Pulmonary artery endothelial cell (primary cell): ENCODE measurements at places on chromosomes 2 and 18. TPM values are rescaled to one million over a fixed set of nuclear protein-coding genes. Genes with fewer than 3 reads are reported as not detected.
A peak's percentile ranks its signal among the peaks of the same experiment; 100 is the strongest.

GRCh38 chr2:98037666-98038336 is 42.1 kb upstream of the TMEM131 start:
- DNase-seq = no peak

DNA sequence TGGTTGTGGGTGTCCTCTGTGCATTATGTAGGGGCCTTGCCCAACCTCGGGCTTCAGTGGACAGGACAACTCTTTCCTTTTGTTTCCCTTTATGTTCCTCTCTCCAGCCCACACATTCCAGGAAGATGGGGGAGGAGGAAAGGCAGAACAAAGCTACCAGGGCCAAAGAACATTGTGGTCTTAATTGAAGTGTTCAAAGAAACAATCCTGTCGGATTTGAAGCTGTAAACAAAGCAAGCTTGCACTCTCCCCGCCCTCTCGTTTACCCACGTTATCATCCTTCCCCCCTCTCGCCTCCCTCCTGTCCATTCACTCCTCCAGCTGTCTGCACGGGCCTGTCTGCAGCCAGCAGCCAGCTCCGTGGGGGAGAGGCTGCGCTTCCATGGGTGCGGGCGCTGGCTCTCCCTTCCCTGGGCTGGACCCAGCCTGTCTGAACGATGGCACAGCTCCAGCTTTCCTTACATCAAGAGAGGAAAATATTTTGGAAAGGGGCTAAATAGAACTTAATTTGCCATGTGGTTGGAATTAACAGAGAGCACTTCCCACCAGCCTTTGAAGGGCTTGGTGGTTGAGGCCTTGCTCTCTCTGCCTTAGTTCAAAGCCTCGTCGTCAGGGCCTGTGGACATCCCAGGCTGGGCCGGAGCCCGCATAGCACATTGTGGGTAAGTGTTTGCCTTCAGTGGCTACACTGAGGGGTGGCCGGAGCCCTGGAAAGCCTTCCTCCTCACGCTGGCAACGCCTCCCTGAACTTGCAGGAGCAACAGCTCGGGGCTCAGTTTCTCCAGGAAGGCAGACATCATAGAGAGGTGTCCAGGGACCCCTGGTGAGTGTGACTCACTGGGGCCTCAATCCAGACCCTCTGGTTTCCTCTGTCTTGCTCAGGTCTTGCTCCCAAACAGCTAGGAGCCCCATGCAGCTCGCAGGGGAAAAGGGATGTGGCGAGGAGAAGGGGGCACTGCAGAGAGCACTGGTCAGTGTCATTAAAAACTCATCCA is 60.6 kb upstream of the HS6ST1 start:
- peak; percentile 13 for DNase-seq

Gene ERFE
- total RNA-seq = 0.46 and 0.53 TPM in 2 replicates

DNA sequence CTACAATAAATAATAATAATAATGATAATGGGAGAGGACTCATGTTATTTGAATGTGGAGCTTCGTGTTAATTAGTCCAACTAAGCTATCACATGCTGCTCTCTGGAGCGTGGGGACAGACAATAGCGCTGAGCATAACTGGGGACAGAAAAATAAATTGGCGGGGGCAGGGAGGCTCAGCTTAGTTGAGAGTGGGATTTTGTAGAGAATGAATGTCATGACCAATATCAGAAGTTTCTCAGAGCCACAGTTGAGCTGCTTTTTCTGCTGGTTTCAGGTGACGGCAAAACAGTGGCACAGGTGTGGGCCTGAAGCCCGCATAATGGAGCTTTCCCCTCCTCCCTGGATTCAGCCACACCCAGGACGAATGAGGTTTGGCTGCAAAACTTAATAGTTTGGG is 111.1 kb upstream of the CAB39 start:
- DNase-seq = no peak

Gene INHBB
- 0.25 and 1.7 TPM in 2 replicates for total RNA-seq

DNA sequence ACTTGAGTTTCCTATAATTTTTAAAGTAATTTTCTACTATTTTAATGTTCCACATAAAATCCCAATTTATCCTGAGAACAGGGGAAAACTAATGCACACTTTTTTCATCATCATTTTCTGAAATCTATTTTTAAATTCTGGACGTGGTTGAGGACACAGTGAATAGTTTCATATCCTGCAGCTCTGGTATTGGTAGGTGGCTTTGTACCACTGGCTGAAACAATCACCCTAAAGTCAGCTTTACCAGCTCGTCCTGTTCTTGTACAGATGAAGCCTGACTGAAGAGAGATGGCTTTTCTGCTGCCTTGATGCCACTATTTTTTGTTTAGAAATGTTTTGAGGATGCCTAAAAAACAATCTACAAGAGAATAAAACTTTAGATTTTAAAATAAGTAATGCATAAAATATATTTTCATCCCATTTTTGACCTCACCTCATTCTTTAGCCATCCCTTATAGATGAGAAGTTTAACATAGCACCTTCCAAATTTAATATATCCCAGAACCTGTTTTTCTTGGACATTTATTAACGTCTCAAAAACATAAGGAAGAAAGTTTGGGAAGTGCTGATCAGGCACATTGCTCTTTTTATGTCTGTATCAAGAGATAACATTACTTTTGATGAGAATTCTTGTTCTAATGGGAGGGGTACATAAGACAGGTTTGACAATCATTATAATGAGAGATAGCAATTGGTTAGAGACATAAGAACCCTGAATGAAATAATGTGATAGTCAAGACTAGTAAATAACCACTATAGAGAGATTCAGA is 80.9 kb downstream of the GALNT1 start:
- no peak for DNase-seq

DNA sequence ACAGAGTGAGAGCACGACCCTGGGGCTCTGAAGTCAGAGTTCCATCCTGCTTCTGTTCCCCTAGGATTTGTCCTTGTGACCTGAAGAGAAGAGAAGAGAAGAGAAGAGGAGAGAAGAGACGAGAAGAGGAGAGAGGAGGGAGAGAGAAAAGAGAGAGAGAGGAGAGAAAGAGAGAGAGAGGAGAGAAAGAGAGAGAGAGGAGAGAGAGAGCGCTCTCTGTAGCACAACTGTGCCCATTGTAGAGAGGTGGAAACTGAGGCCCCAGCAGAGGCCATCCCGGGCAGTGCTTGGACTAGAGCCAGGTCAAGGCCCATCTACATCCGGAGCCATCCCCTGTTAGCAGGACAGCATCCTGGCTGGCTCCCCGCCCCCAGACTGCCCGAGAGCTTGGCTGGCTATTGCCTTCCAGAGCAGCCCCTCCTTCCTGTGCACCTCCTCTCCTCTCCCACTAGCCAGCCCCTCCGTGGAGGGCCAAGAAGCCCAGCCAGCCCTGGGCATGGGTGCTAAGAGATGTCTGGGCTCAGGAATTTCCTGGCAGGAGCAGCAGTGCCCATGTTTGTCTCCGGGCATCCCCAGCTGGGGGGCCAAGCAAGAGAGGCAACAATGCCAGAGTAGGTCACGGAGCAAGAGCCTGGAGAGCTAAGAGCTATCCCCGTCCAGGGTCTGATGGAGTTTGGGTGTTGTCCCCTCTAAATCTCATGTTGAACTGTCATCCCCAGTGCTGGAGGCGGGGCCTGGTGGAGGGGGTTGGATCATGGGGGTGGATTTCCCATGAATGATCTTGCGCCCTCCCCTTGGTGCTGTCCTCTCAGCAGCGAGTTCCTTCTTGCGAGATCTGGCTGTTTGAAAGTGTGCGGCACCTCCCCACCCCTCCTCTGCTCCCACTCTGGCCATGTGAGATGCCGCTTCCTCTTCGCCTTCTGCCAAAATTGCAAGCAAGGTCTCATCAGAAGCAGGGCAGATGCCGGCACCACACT is 18.2 kb upstream of the GPR55 start:
- no peak for DNase-seq

- DNase-seq = no peak
Observed at GRCh38 chr2:44930274-44931197, 11.0 kb upstream of the SIX3 start.

GRCh38 chr2:234031207-234031606 is 19.3 kb upstream of the SPP2 start:
- no peak for DNase-seq

DNA sequence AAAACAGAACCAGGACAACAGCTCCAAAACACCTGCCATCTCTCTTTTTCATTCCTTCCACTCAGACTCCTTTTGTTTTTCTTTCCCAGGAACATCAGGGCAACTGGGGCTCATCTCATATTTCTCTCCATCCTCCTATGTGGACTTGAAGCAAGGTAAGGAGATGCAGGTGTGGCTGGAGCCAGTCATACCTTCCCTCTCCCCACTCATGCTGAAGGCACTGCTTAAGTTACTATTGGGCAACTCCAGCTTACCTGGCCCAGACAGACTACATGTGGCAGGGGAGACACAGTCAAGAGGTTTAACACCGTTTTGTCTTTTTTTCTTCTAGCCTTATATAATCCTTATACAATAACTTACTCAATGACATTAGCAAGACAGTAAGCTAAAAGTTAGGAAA is 38.4 kb downstream of the LAMA1 start:
- no peak for DNase-seq

- DNase-seq = peak; percentile 26
Observed at GRCh38 chr2:224882291-224883171, 159.7 kb downstream of the DOCK10 start.

Gene CFAP65
- under 0.01 TPM in 1 of 2 replicates, not detected in the other for total RNA-seq

GRCh38 chr2:169980643-169981042 is 153.4 kb downstream of the UBR3 start:
- no peak for DNase-seq

- no peak for DNase-seq
Observed at GRCh38 chr2:190875891-190876290, 4.7 kb upstream of the GLS start.

Gene RNF152
- 46.2 and 76.5 TPM in 2 replicates for total RNA-seq

- no peak for DNase-seq
Observed at GRCh38 chr2:23183733-23184132, 201.2 kb upstream of the KLHL29 start.

DNA sequence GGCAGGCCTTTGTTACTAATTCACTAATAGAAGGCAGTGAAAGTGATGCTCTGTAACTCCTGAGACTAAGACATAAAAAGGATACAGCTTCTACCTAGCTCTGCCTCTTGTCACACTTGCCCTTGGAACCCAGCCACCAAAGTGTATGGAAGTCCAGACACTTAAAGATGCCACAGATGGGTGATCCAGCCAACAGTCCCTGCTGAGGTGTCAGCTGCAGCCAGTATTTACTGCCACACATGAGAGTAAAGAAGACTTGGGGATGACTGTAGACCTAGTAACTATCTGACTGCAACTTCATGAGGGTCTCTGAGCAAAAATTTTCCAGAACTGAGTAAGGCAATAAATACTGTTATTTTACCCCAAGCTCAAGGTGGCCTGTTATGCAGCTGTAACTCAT is 8.8 kb downstream of the IMMT start:
- no peak for DNase-seq

GRCh38 chr2:141021611-141022010 is 1109.2 kb downstream of the LRP1B start:
- DNase-seq = no peak

DNA sequence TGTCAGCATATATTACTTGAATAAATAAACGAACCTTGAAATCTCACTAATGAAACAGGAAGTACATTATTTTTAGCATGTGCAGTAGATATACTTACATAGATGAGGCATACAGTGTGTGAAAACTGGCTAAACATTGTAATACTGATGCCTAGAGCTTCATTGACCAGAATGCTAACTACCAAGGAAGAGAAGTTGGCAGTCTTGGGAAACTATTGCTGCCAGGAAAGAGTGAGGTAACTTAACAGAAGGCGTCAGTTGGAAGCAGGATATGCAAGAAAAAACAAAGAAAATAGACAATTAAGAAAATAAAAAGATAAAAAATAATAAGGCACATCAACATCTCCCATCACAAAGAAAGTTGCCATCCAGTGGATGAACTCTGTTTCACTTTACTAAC is 963.0 kb downstream of the TDRD15 start:
- no peak for DNase-seq

GRCh38 chr2:188787021-188787657 is 187.0 kb upstream of the COL3A1 start:
- DNase-seq = no peak

GRCh38 chr18:63844254-63844653 is 43.3 kb upstream of the SERPINB2 start:
- DNase-seq = no peak

GRCh38 chr18:78352910-78353309 is 626.7 kb upstream of the SALL3 start:
- no peak for DNase-seq

DNA sequence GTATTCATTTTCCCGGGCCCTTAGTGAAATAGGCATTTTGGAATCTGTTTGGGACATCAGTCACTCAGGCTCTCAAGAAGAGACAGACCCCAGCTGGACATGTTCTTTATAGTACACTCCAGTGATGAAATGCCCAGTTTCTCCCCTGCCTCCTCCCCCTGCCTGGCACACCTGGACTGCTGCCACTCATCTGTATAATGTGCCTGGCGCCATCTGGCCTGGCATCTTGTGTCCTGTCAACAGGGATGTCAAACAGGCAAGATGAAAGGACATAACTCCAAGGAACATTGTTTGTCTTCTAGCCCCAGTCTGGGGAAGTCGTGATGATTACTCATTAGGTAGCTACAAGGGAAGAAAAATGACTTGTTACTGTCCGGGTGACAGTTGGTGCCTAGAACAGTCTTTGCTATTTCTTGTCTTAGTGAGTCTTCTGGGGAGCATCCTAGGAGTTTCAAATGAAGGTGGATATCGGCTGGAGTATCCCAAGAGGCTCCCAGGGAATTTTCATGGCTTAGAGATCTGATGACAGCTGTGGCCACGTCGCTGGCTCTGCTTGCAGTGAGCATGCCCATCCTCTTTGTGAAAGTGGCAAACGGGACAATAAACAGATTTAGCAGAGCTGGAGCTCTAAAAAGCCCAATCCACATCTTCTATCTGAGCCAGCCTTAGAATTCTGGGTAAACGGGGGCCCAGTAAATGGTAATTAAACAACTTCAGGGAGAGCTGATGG is 153.6 kb downstream of the ALK start:
- no peak for DNase-seq

DNA sequence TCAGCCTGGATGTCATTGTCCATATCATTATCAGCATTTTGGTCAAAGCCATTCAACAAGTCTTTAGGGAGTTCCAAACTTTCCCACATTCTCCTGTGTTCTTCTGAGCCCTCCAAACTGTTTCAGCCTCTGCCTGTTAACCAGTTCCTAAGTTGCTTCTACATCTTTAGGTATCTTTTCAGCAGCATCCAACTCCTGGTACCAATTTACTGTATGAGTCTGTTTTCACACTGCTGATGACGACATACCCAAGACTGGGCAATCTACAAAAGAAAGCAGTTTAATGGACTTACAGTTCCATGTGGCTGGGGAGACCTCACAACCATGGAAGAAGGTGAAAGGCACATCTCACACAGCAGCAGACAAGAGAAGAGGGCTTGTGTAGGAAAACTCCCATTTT is 94.2 kb downstream of the GULP1 start:
- DNase-seq = no peak

DNA sequence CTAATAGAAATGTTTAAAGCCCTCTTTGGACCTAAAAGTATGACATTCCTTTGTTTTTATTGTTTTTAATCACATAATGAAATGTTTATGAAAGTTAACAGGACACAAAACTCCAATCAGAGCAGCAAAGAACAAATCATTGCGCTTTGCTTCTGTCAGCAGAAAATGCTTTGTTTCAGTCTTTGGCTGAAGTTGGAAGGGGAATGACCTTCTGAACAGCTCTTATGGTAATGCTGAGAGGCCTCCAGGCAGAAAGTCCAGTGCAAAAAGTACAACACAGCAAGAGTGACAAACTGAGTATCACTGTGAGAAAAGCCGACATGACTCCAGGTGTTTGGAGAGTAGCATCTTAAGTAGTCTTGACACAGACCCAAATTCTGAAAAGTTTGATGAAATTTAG is 147.7 kb upstream of the SP5 start:
- no peak for DNase-seq
